Eye (tissue), 1 donor: ENCODE measurements at places on chromosomes 16 and 17.

DNA sequence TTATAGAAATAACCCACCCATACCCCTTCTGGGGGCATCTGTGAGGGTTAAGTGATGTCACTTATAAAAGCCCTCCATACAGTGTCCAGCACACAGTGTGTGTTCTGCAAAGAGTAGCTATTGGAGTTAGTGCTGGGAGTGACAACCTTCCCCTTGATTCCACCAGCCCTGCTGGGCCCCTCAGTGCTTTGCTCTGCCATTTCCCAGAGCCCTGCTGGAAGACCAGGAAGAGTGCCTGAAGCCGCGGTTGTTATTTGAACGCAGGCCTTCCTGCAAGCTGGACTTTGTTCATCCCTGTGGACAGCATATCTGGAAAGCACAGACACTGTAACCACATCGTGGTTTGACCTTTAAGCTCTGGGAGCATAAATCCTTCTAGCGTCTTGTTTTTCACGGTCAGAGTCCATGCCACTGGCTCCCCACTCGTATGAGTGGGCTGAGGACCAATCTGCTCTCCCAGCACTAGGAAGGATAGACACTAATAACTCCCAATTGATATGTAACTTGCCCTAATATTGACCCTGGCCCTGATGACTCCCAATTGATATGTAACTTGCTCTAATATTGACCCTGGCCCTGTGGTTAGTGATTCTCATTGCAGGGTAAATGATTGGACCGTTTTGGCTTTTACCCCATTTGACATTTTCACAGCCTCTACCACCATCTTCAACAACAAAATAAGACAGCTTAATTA, 297.1 kb upstream of the MAF start:
- no peak for DNase-seq

- DNase-seq: peak; percentile 79
These were observed 2.2 kb downstream of the RAB26 start for GRCh38 chr16:2150418-2151187.

GRCh38 chr17:28819582-28819981, 23.0 kb downstream of the FAM222B start:
- no peak for DNase-seq

DNA sequence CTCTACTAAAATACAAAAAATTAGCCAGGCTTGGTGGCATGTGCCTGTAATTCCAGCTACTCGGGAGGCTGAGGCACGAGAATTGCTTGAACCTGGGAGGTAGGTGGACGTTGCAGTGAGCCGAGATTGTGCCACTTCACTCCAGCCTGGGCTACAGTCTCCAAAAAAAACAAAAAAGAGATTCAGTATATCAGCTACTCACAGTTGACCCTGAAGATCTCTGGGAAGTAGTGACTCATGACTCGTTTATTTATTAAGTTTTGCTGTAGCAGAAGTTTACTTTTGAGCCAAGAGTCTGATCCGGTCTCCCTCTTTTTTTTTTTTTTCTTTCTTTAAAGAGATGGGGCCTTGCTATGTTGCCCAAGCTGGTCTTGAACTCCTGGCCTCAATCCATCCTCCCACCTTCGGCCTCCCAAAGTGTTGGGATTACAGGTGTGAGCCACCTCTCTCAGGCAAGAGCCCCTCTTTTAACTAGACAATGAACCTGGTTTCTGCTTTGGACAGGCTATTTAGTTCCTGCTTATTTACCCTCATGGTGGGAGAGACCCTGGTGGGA, 4.4 kb downstream of the MVP start:
- DNase-seq: peak; percentile 8

DNA sequence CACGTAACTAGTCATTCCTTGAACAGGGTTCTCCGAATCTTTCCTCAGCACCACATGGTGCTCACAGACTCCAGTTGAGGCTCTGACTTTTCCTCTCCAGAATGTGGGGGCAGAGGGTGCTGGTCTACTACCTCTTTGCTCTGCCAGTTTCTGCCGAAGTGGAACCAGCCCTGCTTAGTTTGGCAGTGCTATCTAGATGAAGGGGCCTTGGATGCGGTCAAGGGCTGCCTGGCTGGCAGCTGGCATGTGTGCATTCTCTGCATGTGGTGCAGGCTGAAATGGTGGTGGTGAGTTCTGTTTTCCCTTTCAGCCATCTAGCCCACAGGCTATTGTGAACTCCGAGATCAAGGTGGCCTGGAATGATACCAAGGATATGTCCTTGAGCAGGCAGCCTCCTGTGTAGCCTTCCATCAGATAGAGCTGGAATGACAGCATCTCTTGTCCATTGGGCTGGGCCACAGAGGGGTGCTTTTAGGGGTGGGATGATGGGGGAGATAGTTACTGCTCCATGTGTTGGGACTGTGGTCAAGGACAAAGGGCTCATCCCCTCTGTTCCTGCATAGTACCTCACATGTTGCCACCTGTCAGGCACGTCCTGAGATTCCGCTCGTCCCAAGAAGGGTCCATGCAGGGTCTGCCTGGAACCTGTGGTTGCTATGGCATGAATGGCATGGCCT, 2.0 kb downstream of the DYNLL2 start:
- no peak for DNase-seq

- DNase-seq: no peak
These were observed 1.9 kb upstream of the PLEKHG4 start for GRCh38 chr16:67277294-67277998.

- DNase-seq: no peak
These were observed 10.7 kb downstream of the CYBC1 start for GRCh38 chr17:82439829-82440365.

DNA sequence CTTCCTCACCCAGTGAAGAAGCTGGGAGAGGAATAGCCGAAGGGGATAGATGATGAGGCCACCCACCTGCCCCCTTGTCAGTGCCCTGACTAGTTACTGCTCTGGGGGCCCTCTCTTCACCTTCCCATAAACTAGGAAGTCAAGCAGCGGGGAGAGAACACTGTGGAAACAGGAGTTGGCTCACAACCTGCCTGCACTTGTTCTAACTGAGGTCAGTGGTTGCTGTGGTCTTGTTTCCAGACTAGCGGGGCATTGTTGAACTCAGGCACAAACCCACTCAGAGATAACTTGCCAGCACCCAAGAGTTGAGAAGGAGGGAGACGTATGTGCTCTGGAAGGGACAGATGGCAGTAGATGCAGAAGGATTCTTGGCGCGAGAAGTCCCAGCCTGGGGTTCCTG, 48.6 kb upstream of the DDX52 start:
- no peak for DNase-seq

DNA sequence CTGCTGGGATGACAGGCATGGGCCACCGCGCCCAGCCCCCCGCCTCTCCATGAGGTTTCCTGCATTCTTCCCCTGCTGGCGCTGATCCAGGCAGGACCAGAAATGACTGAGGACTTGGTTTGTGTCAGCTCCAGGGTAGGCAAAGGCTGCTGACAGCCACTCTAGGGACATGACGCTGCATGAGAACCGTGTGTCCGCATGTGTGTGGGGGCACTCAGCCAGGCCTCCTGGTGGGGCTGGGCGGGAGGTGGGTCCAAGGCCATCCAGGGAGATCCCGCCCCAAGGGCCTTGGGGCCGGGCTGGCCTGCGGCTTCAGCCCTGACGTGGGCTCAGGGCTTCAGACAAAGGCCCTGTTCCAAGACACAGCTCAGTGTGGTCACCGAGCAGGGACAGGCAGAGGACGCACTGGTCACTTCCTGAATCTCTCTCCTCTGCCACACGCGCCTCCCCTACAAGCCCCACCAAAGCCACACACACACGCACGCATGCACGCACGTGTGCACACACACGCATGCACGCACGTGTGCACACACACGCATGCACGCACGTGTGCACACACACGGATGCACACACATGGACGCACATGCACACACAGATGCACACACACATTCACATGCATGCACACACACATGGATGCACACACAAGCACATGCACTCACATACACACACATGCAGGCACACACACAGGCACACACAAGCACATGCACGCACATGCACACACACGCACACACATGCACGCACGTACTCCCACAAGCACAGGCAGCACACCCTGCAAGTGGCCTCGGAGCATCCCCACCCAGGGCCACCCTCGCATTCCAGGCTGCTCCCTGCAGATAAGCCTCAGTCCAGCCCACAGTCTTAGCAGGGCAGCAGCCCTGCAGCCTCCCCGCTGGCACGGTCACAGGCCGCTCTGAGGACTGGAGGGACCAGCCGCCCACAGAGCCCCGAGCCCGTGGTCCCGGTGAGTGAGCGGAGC, 5.3 kb upstream of the TMEM204 start:
- no peak for DNase-seq

DNA sequence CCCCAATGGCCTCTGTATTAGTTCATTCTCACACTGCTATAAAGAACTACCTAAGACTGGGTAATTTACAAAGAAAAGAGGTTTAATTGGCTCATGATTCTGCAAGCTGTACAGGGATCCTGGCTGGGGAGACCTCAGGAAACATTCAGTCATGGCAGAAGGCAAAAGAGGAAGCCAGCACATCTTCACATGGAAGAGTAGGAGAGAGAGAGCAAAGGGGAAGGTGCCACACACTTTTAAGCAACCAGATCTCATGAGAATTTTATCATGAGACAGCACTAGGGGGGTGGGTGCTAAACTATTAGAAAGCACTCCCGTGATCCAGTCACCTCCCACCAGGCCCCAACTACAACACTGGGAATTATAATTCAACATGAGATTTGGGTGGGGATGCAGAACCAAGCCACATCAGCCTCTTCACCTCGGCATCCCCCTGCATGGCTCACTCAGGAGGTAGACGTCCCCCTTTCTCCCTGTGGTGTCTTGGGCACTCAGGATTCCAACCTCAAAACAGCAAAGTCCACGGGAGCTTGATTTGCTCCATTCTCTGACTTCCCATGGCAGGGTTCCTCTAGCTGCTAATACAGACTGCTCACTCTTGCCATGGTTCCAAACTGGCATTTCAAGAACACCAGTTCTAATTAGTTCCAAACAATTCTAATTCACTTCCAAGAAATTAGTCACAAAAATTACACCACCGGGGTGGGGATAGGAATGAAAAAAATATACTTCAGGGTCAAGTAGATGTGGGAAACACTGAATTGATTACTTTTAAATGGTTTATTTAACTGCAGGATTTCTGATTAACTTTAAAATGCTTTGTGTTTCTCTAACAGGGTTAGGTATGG, 203.8 kb upstream of the HSBP1 start:
- DNase-seq: no peak
